ENCODE measurements at places on chromosomes 5 and 9.

DNA sequence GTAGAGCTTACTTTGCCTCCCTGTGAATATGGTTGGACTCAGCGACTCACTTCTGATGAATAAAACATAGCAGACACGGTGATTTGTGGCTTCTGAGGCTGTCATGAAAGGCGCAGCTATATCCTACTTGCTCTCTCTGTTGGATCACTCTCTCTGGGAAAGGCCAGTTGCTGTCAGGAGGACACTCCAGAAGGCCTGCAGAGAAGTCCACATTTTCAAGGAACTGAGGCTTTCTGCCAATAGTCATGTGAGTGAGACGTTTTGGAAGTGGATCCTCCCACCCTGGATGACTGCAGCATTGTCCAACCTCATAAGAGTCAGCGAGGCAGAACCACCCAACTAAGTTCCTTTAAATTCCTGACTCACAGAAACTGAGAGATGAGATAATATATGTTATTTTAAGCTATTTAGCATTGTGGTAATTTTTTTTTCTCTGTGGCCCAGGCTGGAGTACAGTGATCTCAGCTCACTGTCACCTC lies 156.0 kb upstream of the MAST4 start:
- DNase-seq, result no peak

DNA sequence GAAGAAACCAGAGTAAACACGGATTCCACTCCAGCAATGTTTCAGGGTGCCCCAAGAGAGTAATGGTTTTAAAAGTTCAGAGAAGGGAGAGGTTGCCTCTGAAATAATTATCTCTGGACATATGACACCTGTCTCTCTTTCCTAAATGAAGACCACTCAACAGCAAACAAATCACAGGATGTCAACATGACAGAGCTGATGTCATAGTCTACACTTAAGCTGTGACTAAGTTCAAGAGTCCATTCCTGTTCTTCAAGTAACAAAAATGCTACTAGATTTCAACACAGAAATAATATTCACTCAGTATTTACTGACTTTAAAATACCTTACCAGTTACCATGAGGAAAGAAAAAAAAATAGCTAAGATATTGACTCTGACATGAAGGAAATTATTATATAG lies 44.7 kb upstream of the SLC30A5 start:
- DNase-seq, result no peak

DNA sequence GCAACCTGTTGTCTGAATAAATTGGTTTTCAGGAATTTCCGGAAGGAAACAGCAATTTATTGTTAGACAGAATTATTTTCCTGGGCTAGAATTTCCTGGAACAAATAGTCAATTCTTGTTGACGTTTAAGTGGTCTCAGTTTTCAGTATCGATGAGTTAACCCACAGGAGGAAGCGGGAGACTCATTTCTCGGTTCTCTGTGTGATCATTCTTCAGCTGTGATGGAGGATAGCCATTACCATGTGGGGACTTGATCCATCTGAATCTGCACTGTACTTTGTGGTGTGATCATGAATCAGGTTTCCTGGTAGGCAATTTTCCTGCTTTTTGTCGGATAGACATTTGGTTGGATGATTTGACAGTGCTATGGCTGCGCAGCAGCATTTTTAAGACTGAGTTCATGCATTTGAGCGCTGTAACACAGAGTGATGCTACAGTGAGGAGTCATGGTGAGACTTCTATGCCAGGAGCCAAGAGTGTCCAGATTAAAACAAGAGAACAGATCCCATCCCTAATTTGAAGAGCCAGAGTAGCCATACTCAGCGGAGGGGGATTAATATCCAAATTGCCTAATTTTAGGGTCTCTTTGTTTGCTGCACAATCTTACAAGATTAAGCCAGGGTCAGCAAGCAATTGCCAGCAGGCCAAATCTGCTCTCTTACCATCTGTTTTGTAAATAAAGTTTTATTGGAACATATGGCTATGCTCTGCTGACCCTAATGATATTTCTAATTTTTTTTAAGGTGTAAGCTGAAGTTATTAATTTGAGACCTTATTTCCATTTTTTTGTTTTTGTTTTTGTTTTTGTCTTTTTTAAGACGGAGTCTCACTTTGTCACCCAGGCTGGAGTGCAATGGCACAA lies 355.9 kb downstream of the RAB3C start:
- DNase-seq, result no peak

- no peak for DNase-seq
Measured at GRCh38 chr5:60538426-60538825, 161.5 kb downstream of the DEPDC1B start.

- no peak for DNase-seq
Measured at GRCh38 chr5:89308606-89309040, 425.6 kb upstream of the MEF2C start.

DNA sequence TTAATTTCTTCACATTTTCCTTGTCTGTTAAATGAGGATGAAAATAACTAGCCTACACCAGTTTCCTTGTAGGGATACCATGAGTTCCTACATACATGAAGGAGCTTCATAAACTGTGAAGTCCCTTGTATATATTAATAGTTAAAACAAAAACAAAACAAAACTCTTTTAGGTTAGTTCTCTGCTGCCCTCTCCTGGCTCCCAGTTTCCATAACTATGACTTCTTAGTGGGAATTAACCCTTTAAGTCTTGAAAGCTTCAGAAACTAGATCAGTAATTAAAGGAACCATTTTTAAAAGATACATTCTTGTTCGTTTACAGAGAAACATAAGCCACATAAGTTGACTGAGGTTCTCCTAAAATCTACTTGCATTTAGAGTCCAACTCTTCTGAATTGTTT lies 500.0 kb upstream of the C9orf72 start:
- DNase-seq, result peak; percentile 21

DNA sequence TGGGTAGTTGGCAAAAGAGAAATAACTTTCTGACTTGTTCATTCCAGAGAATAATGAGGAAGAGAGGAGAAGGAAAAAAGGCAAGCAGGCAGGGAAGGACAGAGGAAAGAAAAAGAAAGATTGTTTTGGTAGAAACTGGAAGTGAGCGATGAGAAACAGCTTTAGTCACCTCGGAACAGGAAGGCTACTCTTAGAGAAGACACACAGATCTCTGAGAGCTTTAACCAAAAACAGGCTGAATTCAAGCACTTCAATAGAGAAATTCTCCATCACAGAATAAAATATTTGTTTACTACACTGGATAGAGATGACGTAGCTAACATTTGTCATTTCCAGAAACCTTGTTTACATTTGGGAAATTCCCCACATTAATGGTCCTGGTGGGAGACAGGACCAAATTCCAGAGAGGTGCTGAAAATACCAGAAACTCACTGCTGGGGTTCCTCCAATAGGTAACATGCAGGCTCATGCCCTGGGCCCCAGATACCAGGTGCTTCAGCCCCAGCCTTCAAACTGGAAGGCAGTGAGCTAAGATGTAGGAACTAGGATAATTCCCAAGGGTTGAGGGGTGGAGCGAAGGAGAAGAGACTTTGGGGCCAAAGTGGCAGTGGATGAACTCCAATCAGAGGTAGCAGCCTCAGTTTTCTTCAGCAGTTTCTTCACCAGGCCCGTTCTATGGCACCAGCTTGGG lies 227.7 kb upstream of the GRAMD2B start:
- DNase-seq, result no peak

- no peak for DNase-seq
Measured at GRCh38 chr5:57986761-57987341, 473.0 kb downstream of the PLK2 start.

DNA sequence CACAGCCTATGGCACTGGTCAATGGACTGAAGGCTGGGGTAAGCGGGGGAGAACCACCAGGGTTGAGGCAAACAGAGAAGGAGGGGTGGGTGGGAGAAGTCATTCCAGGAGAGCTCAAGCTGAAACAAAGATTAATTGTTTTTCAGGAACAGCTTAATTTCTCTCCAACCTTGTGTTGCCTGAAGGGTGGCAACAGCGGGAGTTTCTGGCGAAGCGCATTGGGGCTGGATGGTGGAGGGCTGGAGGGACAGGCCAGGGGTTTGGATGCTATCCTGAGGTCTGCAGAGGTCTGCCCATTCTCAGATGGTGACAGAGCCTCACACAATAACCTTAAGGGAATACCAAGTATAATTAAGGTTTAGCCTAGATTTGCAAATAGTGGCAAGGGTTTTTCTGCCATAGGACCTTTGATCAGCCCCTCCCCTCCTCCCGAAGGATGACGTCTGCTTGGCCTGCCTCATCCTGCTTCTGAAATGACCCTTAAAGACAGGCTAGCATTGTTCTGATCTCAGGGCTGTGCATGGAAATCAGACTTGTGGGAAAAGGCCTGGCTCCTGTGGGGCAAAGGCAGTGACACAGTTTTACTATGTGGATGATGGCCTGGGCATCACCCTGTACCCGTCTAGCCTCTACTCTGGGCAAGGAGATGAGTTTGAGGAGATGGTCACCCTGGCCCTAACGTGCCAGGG lies 32.7 kb downstream of the PSD2 start:
- no peak for DNase-seq

GRCh38 chr9:70411121-70411929 lies 3.1 kb downstream of the KLF9 start:
- DNase-seq, result no peak

DNA sequence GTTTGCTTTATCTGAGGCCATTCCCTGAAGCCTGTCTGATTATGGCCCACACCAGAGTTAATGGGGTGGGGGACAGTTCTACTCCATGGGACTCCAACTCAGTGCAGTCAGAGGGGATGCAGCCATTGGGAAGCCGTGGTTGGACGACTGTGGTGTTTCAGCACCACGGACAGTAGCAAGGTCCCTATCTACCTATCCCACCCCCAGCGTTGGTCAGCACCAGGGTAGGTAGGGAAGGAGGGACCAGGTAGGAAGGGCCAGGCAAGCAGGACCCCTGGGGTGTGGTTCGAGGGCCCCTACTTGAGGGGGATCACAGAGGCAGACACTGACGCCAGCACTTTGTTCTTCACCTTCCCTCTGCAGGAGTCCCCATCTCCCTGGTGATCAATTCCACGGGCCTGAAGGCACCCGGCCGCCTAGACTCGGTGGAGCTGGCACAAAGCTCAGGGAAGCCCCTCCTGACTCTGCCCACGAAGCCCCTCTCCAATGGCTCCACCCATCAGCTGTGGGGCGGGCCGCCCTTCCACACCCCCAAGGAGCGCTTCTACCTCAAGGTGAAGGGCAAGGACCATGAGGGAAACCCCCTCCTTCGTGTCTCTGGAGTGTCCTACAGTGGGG lies 33.2 kb downstream of the HMCN2 start:
- DNase-seq, result no peak

DNA sequence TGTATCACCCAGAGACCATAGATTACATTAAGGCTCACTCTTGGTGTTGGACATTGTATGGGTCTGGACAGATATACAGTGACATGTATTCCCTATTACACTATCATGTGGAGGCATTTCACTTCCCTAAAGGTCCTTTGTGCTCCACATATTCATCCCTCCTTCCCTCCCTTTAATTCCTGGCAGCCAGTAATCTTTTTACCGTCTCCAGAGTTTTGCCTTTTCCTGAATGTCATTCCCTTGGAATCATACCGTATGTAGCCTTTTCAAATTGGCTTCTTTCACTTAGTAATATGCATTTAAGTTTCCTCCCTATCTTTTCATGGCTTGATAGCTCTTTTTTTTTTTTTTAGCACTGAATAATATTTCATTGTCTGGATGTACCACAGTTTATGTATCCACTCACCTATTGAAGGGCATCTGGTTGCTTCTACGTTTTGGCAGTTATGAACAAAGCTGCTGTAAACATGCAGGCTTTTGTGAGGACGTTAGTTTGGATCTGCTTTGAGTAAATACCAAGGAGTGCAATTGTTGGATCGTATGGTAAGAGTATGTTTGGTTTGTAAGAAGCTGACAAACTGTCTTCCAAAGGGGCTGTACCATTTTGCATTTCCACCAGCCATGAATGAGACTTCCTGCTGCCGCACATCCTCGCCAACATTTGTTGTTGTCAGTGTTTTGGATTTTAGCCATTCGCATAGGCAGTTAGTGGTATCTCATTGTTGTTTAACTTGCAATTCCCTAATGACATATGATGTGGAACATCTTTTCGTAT lies 122.1 kb upstream of the SMIM23 start:
- DNase-seq, result no peak

DNA sequence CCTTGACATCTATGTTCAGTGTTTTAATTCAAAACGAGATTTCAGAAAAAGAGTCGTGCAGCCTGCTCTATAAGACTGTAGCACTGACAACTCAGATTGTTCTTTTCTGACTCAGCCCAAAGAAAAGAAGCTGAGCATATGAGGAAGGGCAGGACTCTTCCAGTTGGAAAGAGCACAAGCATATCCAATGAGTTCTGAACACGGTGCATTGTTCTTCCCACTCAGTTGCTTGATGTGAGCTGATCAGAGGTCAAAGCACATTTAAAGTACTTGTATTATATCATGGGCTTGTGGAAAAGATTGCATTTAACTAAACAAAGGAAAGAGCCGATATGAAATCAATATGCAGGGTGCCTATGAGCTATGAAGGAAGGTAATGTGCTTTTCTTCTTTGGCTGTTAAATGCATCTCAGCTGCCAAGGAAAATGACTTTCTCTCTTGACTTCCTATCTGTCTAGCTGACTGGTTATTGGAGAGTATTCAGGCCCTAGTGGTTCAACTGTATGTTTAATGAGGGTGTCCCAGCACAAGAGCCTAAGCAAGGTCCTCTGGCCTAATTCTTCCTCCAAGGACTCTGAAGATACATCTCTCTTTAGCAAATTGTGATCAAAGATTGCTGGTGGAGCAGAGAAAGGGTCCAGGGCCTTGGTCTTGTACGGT lies 226.6 kb upstream of the PPP1R2B start:
- no peak for DNase-seq

- no peak for DNase-seq
Measured at GRCh38 chr5:180959661-180960060, 29.0 kb upstream of the BTNL3 start.

DNA sequence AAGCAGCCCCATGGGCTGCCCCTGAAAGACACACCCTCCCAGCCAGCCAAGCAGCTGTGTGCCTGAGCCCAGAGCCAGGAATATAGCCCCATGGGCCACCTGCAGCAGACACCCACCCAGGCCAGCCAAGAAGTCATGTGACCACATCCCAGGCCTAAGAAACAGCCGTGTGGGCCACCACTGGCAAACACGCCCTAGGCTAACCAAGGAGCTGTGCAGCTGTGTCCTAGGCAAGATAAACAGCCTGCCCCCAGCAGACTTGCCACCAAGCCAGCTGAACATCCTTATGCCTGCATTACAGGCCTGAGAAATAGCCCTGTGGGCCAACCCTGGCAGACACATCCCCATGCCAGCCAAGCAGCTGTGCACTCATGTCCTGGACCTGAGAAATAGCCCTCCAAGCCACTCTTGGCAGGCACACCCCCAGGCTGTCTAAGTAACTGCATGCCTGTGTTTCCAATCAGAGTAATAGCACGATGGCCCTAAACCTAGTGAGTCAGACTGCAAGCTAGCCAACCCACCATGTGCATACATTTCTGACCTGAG lies 143.0 kb downstream of the ADAMTS6 start:
- DNase-seq, result no peak

Data from NCI-H345 (cell line).